Ovary (tissue), 10 donors: ENCODE measurements at places on chromosomes 7 and 10.
A peak's percentile ranks its signal among the peaks of the same experiment; 100 is the strongest.

GRCh38 chr7:157660971-157661610, 324.3 kb downstream of the DNAJB6 start:
- no peak for DNase-seq

GRCh38 chr10:61951144-61951483, 49.6 kb downstream of the ARID5B start:
- DNase-seq: no peak

GRCh38 chr10:70564901-70565351, 37.6 kb downstream of the PRF1 start:
- DNase-seq: no peak

DNA sequence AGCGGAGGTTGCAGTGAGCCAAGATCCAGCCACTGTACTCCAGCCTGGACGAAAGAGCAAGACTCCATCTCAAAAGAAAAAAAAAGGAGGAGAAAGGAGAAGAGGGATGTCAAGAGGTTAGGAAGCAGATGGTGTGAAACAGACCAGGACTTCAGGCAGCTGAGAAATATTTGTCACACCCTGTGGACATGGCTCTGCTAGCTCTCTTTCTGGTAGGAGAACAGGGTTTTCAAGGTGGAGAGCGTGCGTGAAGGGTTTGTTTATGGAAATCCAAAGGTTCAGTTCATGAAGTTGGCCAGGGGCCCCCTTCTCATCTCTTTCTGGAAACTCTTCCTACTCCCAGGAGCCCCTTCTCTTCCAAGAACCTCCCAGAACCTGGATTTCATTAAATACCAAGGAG, 110.8 kb upstream of the GALNT17 start:
- DNase-seq: no peak

- DNase-seq: peak; percentile 42
Observed at GRCh38 chr7:14691597-14692203, 210.9 kb downstream of the DGKB start.

GRCh38 chr10:32957341-32958084, 517 bp downstream of the ITGB1 start:
- DNase-seq: peak; percentile 50

GRCh38 chr10:101588879-101589278, 758 bp downstream of the DPCD start:
- no peak for DNase-seq

DNA sequence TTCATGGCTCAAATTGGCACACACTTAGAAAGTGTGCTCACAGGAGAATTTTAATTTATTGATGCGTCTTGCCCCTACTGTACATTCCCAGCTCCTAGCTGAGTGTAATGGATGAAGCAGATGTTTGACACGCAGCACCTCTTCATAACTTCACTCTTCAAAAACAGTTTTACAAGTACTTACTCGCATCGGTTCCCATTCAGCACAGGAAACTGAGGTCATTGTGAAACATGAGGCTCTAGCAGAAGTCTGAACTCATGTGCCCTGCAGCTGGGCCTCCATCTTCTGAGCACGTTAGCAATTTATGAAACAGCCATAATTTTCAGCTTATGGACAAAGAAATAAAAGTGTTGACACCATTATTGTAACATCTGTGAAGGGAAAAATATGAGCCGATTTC, 558.9 kb upstream of the MGMT start:
- no peak for DNase-seq

GRCh38 chr10:77016278-77016815, 621.3 kb downstream of the KCNMA1 start:
- DNase-seq: no peak

- no peak for DNase-seq
Observed at GRCh38 chr10:96703358-96703757, 17.0 kb downstream of the PIK3AP1 start.

DNA sequence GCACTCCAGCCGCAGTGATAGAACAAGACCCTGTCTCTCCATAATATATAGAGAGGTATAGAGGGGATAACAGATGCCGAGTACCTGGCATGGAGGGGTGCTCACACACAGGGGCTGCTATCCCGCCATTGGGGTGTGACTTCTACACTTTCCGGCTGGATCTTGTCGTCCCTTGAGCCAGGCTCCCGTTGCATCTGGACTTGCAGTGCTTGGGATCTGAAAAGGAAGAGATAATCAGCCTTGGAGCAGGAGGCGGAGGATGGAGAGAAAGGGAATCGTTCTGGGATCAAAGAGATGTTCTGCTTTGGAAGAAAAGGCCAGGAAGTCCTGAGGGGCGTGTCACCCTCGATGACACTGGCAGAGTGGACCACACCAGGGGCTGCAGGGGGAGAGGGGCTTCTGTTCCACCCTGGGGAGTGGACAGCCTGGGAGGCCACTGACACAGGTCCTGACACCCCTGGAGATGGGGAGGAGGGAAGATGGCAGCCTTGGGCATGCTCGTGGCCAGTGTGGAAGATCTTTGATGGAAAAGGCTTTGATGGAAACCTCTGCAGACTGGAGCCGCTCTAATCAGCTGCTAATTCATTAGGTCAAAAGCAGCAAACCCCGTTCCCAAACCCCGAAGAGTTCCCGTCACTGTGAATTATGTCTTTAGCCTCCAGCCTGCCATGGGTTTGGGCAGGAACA, 85.1 kb downstream of the CARD11 start:
- DNase-seq: no peak

GRCh38 chr10:124693801-124694416, 50.3 kb downstream of the FAM53B start:
- DNase-seq: no peak

DNA sequence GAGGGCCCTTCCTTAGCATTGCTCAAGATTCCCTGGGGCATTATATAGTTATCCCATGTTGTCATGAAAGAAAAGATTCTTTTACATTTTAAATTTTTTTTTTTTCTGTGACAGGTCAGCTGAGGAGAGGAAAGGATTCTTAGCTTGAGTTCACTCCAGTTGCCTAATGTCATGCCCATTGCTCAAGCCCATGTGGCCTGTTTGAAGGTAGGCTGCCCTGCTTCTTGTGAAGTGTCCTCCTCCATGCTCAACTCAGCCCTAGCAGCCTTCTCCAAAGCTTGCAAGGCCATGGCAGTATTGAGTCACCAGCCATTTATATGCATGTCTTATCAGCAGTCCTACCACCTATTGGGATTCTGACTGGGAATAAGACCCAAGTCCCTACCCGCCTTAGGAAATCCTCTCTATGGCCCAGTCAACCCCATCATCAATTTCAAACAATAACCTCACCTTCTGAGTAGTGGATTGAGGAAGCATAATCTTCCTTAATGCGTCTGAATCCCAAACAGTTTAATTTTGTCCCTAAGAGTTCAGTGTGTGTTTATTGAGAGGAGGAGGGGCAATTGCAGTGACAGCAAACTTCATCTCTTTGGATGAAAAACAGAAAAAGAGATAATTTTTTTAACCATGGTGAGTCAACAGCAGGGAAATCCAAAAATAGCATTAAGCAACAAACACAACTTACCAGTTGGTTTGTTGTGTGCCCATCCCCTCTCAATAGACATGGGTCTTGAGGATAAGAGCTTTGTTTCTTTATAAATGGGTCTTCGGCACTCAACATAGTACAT, 38.6 kb upstream of the WASL start:
- DNase-seq: no peak

DNA sequence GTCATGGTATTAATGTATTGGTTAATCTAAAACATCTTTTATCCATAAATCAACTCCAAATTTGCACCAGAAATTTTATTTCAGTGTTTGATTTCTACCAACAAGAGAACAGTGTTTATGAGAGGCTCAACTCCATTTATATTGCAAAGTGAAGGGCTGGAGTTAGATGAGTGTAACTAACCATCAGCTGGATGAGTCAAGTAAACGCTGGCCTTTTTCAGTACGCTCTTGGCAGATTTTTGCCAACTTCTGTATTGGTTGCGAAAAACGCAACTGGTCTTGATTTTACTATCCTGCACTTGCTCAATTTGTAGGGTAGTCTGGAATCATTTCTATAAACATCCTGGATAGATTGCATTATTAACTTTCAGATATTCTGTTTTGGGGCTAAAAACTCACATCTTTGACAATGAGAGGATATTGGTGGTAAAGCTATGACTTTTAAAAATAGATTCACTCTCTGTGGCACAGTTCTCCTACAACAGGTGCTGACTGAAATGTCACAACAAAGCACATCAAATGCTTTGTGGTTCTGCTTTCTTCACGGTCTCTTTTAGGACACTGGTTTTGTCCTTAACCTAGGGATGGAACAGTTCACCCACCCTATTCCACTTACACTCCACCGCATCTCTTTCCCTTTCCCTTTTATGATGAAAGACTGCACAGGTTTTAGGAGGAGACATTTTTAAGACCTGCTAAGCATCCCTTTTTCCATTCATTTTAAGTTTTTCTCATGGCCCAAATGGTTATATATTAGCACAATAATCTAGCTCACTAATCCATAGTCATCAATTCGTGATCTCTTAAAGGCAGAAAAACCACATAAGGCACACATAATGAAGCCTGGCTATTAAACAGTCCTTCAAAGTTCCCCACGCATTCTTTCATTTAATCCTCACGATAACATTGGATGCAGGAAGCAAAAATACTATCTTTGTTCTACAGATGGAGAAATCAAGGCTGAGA, 12.8 kb downstream of the CACNA2D1 start:
- no peak for DNase-seq

- no peak for DNase-seq
Observed at GRCh38 chr7:50631639-50632038, 66.4 kb upstream of the DDC start.

GRCh38 chr10:3486346-3487065, 298.5 kb downstream of the KLF6 start:
- no peak for DNase-seq
